ENCODE measurements at places on chromosomes 12 and 14.

GRCh38 chr12:106178562-106178961 lies 39.8 kb upstream of the NUAK1 start:
- no peak for DNase-seq

DNA sequence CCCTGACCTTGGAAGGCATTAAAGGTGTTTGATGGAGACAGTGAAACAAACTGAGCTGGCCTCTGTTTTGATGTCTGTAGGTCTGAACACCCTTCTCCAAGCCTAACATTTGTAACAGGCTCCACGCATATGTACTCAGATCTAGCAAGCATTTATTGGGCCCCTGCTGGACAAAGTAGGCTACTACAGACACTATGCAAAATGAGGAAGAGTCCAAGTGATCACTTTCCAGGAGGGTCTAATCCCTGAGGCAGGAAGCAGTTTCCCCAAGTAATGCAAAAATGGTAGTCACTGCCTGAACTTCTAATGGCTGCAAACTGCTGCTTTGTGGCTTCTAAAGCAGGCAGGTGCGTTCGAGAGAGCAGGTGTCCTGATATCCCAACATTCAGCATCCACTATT lies 405.8 kb downstream of the MED13L start:
- peak; percentile 47 for DNase-seq

DNA sequence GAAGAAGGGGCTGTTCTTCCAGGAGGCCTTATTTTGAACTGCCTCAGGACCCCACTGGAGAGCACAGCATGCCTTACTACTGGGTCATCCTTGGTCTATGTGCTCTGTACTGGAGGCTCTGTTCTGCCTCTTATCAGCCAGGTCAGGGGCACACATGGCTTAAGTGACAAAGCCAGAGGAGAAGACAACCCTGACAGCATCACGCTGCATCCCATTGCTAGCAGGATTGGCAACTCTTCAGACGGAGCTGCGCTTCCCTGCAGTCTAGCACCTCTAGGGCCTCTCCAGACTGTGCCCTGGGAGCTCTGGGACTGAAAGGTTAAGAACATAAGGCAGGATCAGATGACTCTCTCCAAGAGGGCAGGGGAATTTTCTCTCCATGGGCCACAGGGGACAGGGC lies 17.3 kb upstream of the TIGAR start:
- DNase-seq: no peak

- peak; percentile 59 for DNase-seq
These were observed 49.8 kb downstream of the PTGER2 start for GRCh38 chr14:52363961-52364360.

DNA sequence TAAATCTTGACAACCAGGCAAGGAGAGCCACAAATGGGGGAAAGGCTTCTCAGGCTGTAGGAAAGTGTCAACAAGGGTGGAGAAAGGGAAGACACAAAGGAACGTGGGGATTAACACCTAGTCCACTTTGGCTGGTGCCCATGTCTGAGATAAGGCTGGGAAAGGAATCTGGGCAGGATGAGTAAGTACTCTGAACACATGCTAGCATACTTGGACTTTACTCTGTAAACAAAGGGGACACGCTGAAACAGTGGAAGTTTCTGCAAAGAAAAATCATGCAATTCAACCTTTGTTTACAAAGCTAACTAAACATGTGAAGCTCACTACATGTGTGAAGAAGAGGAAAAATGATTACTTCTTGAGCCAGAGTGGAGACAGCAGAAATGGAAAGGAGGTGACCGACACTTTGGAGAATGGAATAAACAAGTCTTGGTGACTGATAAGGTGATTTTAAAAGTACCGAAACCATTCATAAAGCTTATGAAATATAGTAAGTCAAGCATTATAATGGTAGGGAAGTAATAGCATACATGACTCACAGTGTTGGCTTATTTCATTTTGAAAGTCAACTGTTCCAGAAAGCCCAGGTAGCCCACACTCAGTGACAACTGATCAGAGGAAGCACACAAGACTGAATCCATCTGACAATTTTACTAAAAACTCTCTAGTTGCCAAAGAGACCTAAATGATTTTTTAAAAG lies 13.2 kb downstream of the CPNE8 start:
- peak; percentile 61 for DNase-seq

DNA sequence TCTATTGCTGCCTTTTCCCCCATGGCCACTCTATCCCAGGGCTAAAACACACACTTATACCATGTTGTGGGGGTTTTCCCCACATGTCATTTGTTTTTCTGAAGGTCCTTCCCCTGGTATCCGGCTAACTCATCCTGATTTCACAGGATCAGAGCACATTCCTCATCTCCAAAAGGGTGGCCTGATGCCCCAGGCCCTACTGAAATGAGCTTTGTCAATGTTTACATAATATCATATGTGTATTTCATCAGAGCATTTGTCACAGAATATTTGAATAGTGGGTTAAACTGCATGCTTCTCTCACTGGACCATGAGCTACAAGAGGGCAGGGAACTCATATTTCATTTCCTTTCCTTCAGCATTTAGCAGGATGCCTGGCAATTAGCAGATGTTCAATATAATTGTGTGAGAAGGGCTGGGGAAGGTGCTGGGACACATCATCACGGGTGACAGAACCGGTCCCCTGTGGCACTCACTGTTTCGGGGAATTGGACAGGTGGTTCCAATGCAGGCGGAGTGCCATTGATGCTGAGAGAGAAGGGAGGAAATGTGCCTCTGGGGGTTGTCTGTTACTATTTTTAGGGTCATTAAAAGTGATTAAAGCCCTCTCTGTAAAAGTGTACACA lies 26.8 kb downstream of the EMP1 start:
- no peak for DNase-seq

DNA sequence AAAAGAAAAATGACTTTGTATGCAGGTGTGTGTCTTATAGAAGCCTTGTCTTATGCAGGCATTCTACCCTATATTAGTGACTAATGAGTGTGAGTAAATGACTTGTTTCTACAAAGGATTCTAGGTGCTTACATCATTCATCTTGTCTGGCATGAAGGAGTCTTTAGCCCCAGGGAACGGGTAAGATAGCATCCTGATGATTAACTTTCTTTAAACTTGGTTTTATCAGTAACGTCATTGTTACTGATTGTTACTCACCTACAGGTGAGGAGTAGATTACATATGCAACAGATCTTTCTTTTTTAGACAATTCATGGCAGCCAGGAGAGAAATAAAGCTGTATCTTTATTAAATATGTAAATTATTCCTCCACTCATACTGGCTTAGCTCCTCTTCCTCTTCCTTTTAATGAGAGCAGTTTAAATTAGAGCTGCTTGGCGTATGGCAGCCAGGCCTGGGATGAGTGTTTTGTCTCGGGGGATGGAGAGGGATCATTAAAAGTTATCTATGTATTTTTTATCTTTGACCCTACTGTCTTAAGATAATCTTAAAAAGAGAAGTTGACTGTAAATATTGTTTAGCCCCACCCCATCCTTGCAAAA lies 57.2 kb upstream of the ATP2A2 start:
- DNase-seq: no peak

- no peak for DNase-seq
These were observed 19.3 kb upstream of the CDKN3 start for GRCh38 chr14:54377501-54377900.

DNA sequence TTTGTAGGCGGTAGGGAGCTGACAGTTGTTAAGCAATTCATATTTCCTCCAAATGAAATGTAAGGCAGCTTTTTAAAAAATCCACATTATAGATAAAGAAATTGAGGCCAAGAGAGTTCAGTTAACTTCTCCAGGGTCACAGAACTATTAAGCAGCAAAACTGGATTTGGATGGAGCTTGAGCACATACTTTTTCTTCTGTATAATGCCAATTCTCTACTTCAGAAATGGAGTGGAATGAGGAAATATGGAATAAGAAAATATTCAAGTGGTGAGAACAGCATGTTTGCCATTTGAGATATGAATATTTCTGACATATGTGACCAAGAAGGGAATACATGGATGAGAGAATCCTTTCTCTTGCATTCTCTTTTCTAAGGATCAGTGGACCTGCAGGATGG lies 233.1 kb downstream of the FOXG1 start:
- DNase-seq: no peak

DNA sequence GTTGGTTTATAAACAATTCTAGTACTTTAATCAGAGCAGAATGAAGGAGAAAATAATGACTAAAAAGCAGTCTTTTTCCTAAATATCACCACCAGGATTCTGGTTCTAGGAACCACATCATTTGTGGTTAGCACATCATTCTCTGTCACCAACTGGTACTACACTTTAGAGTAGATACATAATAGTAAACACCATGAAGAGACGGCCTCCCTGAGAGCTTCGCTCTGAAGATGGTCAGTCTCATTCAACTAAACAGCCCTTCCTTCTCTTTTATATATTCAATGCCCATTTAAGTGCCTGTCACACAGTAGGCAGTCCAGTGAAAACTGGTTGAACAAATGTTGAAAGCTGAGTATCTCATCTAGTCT lies 10.9 kb downstream of the SLC38A2 start:
- DNase-seq: no peak

- no peak for DNase-seq
These were observed 52.0 kb downstream of the HELB start for GRCh38 chr12:66354291-66354690.

- DNase-seq: no peak
These were observed 125.4 kb downstream of the SYT10 start for GRCh38 chr12:33314223-33314622.

Data from suppressor macrophage treated with lipopolysaccharide for 1 hour (primary cell).